EH (cell line): ENCODE measurements at places on chromosomes 12 and 14.

DNA sequence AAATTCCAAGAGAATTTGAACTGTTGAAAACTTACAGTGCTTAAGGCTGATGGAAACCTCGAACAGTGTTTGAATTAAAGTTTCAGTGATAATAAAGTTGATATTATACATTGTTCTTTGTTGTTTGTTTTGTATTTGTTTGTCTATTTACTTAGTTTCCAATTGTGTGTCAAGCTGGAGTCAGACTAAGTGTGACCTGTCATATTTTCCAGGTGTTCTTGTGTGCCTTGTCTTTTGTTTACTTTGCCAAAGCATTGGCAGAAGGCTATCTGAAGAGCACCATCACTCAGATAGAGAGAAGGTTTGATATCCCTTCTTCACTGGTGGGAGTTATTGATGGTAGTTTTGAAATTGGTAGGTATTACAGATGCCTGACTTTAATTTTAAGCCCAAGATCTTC lies 6.0 kb downstream of the SLCO1C1 start:
- no peak for DNase-seq

- no peak for DNase-seq
These were observed 92.7 kb upstream of the ABCD2 start for GRCh38 chr12:39712334-39712733.

GRCh38 chr12:13369474-13370056 lies 173.0 kb downstream of the EMP1 start:
- no peak for DNase-seq

DNA sequence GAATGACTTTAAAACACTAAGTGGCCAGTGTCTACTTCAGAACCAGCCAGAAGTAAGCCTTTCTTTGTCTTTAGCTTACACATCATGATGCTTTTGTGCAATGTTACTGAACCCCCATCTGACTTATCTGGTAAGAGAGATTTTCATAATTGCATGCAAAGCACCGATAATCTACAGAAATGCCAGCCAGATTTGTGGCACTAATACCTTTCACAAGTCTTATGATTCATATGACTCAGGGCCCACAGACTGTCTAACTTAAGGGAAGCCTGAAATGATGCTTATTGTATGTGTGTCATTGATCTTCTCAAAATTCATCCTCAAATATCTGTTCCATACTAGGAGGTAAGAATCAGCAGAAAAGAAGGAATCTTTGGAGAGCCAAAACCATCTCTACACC lies 18.0 kb downstream of the IGF1 start:
- no peak for DNase-seq

DNA sequence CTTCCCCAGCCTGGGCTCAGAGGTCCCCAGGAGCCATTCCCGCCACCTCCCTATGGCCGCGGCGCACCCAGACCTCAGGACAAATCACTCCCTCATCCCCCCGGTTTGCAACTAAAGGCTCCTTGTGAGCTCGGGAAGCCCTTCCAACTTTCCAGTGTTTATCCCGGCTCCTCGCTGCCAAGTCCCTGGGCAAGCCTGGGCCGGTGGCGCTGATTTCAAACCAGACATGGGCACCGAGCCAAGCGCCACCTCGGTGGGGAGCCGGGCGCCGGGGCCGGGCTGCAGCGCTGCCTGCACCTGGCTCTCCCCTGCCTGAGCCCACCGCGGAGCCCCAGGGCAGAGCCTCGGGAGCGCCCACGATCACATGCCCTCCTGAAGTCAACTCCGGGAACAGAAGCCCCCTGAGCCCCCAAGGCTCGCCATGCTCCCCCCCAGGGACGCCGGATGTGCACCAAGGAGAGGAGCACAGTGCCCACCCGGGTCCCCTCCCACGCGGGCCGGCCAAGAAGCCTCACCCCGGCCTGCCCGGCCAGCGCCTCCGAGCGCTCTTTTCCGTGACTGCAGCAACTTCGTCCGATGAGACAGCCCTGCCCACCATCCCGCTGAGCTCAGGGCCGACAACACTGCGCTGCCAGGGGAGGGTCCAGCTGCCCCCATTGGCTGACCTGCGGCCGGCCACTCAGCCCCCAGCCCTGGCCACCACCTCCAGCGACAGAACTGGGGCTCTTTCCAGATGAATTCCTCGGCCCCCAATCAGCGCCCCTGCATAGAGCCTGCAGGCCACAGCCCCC lies 50.0 kb downstream of the NCOR2 start:
- peak; percentile 65 for DNase-seq
